Stimulated activated CD4-positive, alpha-beta T cell treated with anti-CD3 and anti-CD28 coated beads, TNF-alpha, amount 100 ng/mL, for 48 hours (primary cell): ENCODE measurements at places on chromosomes 7 and 10.

DNA sequence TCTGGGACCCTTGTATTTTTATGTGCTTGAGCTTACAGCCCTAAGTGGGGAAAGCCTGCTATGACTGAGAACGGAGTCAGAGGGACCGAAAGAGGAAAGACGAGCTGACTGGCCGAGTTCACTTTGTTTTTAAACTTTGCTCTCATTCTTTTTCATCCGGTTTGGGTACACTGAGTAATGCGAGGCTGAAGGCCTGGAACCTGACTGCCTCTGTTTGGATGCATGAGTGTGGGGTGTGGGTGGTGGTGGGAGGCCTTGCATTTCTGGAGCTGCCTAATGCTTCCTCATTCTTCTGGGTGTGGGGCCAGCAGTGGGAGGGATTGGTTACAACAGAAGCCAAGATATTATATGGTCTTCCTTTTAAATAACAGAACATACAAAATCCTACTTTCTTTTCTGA, 155.5 kb downstream of the BUB3 start:
- no peak for DNase-seq

GRCh38 chr7:22860784-22861482, 38.3 kb upstream of the TOMM7 start:
- DNase-seq = no peak

GRCh38 chr10:86261470-86261869, 105.1 kb downstream of the GRID1 start:
- no peak for DNase-seq

DNA sequence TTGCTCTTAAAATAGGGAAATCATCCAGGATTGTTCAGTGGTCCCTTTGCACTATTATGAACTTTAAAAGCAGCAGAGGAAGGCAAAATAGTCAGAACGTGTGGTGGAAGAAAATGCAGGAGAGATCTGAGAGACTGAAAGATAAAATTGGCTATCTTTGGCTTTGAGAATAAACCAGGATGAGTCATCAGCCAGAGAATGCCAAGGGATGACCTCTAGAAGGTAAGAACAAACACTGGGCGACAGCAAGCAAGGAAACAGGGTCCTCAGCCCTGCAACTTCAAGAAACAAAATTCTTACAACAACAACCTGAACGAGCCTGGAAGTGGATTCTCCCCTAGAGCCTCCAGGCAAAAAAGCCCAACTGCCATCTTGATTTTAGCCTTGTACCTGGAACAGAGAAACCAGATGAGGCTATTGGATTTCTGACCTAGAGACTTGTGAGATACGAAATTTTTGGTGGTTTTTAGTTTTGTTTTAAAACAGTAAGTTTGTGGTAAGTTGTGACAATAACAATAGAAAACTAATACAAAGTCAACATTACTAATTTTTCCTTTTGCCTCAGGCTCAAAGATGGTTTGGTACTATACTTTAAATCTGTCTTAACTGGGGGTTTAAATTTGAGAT, 130.2 kb upstream of the CNTNAP2 start:
- DNase-seq = no peak

GRCh38 chr7:129989466-129989865, 36.7 kb upstream of the UBE2H start:
- peak; percentile 15 for DNase-seq

DNA sequence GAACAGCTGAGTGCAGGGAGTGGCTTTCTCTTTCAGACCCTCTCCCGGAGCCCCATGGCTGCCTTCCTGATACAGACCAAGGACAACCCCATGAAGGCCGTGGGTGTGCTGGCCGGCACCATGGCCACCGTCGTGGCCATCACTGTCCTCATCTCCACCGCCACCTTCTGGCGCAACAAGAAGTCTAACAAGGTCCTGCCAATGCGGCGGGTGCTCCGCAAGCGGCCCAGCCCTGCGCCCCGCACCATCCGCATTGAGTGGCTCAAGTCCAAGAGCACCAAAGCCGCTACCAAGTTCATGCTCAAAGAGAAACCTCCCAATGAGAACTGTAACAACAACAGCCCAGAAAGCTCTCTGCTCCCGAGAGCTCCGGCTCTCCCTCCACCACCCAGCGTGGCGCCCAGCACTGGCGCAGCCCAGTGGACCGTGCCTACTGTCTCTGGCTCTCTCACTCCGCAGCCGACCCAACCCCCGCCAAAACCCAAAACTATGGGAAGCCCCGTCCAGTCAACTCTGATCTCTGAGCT, 11.2 kb downstream of the LRIT2 start:
- no peak for DNase-seq

DNA sequence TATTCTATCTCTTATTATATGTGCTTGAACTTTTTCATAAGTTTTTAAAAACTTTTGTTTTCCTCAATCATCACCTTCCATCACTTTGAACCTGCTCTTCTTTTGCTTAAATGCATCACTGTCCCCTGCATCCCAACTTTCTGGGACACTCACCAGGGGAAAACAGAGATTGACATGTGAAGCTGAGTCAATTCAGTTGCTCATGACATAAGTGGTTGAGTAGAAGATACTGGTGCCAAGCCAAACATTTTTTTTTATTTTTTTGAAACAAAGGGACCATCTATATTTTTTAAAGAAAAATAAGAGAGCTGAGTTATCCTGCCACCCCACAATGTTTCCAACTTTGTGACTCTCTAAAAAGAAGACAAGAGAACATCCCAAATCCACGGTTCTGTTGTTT, 61.8 kb upstream of the AHR start:
- no peak for DNase-seq

DNA sequence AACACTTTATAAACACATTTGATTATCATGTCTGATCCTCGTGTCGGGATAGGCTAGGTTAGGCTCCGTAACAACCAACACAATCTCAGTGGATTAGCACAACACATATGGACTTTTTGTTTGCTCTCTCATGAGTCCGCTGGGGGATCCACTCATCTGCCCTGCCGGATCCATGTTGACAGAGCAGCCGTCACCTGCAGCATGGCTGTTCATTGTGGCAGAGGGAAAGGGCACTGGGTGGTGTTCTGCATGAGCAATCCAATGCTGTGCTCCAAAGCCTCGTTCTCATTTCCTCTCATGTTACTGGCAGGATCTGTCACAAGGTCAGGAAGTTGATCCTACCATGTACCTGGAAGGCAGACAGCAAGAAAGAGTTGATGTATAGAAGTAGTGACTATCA, 62.5 kb upstream of the RAPGEF5 start:
- DNase-seq = no peak

GRCh38 chr10:69465457-69466157, 14.3 kb downstream of the TSPAN15 start:
- DNase-seq = no peak

DNA sequence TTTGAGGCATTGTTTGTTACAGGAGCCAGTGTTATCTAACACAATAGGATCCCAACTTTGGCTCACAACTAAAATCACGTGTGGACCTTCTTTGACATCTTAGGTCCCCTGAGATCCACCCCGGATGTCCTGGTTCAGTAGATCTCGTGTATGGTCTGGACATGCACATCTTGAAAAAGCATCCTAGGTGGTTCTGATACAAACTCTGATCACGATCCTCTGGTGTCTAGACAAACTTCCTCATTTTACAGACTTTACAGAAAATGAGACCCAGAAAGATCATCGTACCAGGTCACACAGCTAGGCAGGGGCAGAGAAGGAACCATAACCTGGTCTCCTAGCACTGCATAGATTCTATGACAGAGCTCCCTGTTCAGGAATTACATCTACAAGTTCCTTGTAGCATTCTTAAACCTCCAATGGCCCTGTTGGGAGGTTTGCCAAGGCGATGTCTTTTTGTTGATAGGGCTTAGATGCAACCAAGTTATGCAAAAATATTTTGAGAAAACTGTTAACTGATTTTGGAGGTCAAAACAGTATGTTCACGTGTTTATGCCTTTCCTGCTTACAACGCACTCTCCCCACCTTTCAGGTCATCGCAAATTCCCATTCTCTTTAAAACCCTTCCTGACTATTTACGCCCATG, 30.8 kb upstream of the CHST15 start:
- no peak for DNase-seq

GRCh38 chr10:89829887-89830269, 128.5 kb downstream of the KIF20B start:
- no peak for DNase-seq

- DNase-seq = no peak
Observed at GRCh38 chr7:20214921-20215669, 2.1 kb downstream of the MACC1 start.

DNA sequence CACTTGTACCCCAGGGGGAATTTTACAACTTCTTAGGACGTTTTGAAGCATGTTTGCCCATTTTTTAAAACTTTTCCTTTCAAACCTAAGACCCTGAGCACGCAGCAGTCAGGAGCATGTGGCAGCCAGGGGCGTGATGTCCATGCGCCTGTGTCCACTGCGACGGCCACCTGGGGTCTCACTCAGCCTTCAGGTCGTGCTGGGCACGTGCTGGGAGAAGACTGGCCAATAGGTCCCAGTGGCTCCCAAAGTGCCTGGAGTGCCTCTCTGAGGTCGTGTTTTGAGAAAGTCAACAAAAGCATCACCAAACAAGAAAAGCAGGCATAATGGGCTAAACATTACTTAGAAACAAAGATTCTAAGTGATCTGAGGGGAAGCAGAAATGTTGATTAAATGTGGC, 14.8 kb downstream of the LRRC27 start:
- DNase-seq = no peak

DNA sequence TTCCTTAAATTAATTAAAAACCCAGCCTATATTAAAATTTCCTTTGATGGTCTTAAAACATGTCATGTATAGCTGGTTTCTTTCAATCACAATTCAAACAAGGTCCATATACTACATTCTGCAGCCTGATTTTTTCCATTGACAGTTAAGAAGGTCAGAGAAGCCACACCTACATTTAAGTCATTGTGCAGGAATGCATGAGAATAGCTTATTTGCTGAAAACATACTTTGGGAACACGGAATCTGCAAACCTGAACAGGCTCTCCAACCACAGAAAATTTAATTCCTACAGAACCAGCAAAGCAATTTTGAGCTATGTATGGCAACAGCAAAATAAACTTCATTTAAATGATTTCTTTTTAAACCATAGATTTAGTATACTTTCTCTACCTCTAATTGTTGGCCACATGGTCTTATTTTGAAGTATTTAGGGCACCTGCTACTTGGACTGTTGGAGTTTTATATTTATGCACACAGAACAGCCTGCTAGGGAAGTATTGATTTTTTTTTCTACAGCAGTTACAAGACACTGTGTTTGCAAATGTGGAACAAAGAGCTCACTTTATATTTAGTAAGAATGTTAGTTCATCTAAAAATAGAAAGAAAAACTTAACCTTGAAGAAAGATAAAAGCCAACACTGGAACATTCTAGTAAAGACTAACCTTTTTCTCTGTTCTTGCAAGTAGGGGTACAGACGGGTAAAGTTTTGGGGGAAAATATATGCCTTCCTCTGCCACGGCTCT, 240.9 kb upstream of the IMMP2L start:
- no peak for DNase-seq

GRCh38 chr7:93147363-93147762, 822 bp downstream of the SAMD9L start:
- no peak for DNase-seq

GRCh38 chr7:6461946-6462550, 14.3 kb upstream of the DAGLB start:
- DNase-seq = no peak

DNA sequence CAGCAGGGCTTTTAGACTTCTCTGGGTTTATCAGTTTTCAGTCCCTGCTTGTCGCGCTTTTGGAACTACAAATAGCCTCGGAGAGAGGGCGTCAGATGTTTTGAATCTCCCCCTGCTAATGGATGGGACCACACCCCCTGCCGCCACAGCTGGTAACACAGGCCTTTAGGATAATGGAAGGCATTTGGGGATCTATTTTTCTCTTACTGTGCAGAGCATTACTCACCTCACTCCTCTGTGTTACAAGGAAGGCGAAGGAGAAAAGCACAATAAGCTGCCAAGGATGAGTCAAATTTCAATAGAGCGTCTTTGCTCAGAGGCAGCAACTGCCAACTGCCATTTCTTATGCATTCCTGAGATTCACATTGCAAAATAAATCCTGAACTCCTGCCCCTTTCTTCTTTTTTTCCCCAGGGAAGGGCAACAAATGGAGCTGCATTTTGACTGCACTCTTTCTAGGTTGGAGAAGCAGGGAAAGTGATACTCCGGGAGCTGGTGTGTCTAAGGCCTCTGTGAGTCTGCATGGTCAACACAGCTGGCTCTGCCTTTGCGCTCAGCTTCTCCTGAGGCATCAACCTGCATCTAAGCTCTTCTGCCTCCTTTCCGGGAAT, 31.5 kb upstream of the SMNDC1 start:
- DNase-seq = no peak
